ENCODE measurements at places on chromosomes 6 and 20. TPM values are rescaled to one million over a fixed set of nuclear protein-coding genes. Genes with fewer than 3 reads are reported as not detected.

The NFATC2 gene
- 14.4 TPM for total RNA-seq

The CLVS2 gene
- 0.33 TPM for total RNA-seq

GRCh38 chr20:60490217-60491050, 532.2 kb downstream of the CDH26 start:
- no peak for DNase-seq

- no peak for DNase-seq
These were observed 6.2 kb downstream of the PTPN1 start for GRCh38 chr20:50516180-50516934.

GRCh38 chr6:89970609-89971337, 76.5 kb downstream of the GJA10 start:
- DNase-seq, result no peak

GRCh38 chr6:168634541-168635328, 193.8 kb downstream of the SMOC2 start:
- no peak for DNase-seq

DNA sequence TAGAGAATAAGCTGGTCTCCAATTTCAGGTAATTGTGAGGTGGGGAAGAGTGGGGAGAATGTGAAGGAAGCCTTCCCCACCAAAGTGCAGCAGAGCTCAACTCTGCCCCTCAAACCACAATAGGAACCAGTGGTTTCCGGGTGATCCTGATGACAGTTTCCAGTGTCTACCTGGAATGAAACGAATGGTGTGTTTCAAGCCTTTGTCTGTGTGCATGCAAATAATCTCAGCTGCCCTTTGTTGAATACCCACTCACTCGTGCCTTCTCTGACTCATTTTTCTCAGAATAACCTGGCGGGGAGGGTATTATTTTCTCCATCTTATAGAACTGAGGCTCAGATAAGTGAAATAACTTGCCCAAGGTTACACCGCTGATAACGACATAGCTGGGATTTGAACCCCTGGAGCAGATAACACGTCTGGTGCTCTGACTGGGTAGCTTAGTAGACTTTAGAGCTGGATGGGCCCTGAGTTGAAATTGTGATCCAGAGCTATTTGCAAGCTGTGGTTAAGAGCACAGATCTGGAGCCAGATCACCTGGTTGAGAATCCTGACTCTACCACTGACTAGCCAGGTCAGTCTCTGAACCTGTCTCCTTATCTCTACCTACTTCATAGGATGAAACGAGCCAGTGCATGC, 85.1 kb downstream of the EYA2 start:
- DNase-seq, result no peak
